ENCODE measurements at places on chromosomes 13 and 19.

GRCh38 chr13:26872525-26873385, 112.2 kb upstream of the GPR12 start:
- H3K36me3 ChIP-seq, result no peaks in the 10 kb centered on the region
- peak; percentile 54 for DNase-seq
- no peak overlapping the region for H3K4me3 ChIP-seq
- H3K27me3 ChIP-seq, result peaks cover 6% of the 10 kb centered on the region

- H3K36me3 ChIP-seq, result no peaks in the 10 kb centered on the region
- H3K4me3 ChIP-seq, result no peak overlapping the region
- no peak for DNase-seq
- H3K27ac ChIP-seq, result no peak overlapping the region
These were observed 534.5 kb downstream of the KLF5 start for GRCh38 chr13:73593199-73593765.

GRCh38 chr13:50758796-50759195, 84.7 kb downstream of the DLEU7 start:
- no peak overlapping the region for H3K27ac ChIP-seq
- H3K36me3 ChIP-seq, result no peaks in the 10 kb centered on the region
- no peaks in the 10 kb centered on the region for H3K4me1 ChIP-seq
- DNase-seq, result no peak
- H3K27me3 ChIP-seq, result peaks cover 4% of the 10 kb centered on the region

DNA sequence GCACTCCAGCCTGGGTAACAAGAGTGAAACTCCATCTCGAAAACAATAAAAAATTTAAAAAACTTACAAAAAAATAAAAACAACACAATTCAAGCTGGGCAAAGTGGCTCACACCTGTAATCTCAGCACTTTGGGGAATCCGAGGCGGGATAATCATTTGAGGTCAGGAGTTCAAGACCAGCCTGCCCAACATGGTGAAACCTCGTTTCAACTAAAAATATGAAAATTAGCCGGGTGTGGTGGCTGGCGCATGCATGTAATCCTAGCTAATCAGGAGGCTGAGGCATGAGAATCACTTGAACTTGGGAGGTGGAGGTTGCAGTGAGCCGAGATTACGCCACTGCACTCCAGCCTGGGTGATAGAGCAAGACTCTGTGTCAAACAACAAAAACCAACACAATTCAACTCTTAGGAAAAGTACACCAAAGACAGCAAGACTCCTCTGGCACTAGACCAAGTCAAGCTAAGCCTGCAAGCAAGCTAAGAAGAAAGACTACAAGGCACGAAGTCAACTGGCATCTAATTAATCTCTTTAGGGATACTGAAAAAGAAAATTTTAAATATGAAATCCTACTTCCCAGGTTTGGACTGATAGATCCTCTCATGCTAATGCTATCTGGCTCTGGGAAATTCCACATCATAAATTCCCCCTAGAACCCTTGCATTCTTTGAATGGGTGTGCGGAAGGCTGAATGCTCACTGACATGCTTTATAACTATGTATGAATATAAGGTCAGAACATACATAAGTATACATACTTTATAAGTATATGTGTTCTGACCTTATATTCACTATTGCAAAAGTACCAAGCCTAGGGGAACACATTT, 7.9 kb downstream of the PBX4 start:
- H3K36me3 ChIP-seq, result no peaks in the 10 kb centered on the region
- no peak overlapping the region for H3K4me3 ChIP-seq
- peaks cover 8% of the 10 kb centered on the region for H3K4me1 ChIP-seq
- H3K27me3 ChIP-seq, result peaks cover 9% of the 10 kb centered on the region
- no peak overlapping the region for H3K27ac ChIP-seq
- no peak for DNase-seq

- H3K36me3 ChIP-seq, result peaks cover 12% of the 10 kb centered on the region
- peaks cover 36% of the 10 kb centered on the region for H3K4me1 ChIP-seq
- no peak for DNase-seq
- H3K4me3 ChIP-seq, result no peak overlapping the region
- H3K27me3 ChIP-seq, result peaks cover 3% of the 10 kb centered on the region
- H3K27ac ChIP-seq, result no peak overlapping the region
These were observed 9.3 kb downstream of the CALM3 start for GRCh38 chr19:46610413-46610775.

DNA sequence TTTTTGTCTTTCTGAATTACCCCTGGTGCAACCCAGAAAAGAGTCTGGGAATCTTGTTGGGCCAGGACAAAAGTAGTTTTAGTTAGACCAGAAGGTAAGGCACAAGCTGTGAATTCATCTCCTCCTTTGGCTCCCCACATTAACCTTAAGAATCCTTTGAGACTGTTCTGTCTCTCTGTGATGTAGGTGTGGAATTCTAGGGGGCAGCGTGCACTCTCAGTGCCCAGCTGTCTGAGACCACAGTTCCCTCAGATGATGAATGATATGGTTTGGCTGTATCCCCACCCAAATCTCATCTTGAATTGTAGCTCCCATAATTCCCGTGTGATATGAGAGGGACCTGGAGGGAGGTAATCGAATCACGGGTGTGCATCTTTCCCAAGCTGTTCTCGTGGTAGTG, 43.9 kb downstream of the ZNF506 start:
- peak overlapping the region; percentile 95 for H3K27ac ChIP-seq
- H3K36me3 ChIP-seq, result no peaks in the 10 kb centered on the region
- H3K27me3 ChIP-seq, result no peaks in the 10 kb centered on the region
- peak overlapping the region; percentile 100 for H3K4me3 ChIP-seq
- DNase-seq, result no peak
- peaks cover 48% of the 10 kb centered on the region for H3K4me1 ChIP-seq

DNA sequence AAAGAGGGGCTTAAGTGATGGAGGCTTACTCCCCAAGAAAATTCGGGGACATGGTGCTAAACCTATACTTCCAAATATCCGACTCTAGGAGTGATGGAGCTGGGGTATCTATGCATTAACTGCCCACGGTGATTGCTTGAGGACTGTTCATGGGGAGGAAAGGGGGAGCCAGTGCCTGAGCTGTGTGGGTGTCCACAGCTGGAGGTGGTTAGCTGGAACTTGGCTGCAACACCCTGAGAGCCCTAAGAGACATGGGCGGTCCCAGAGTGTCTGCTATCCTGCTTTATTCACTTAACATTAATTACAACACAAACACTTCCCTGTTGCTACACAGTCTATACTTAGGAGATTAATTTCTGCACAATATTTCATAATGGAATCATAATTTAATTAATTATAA, 28.1 kb upstream of the POMP start:
- H3K27me3 ChIP-seq, result peaks cover 11% of the 10 kb centered on the region
- DNase-seq, result no peak
- no peaks in the 10 kb centered on the region for H3K4me1 ChIP-seq
- H3K36me3 ChIP-seq, result no peaks in the 10 kb centered on the region

- peaks cover 19% of the 10 kb centered on the region for H3K36me3 ChIP-seq
- H3K4me3 ChIP-seq, result peak overlapping the region; percentile 26
- H3K27me3 ChIP-seq, result peaks cover 2% of the 10 kb centered on the region
- peaks cover 3% of the 10 kb centered on the region for H3K4me1 ChIP-seq
- no peak overlapping the region for H3K27ac ChIP-seq
These were observed 34.4 kb upstream of the ZNF808 start for GRCh38 chr19:52492994-52493470.

DNA sequence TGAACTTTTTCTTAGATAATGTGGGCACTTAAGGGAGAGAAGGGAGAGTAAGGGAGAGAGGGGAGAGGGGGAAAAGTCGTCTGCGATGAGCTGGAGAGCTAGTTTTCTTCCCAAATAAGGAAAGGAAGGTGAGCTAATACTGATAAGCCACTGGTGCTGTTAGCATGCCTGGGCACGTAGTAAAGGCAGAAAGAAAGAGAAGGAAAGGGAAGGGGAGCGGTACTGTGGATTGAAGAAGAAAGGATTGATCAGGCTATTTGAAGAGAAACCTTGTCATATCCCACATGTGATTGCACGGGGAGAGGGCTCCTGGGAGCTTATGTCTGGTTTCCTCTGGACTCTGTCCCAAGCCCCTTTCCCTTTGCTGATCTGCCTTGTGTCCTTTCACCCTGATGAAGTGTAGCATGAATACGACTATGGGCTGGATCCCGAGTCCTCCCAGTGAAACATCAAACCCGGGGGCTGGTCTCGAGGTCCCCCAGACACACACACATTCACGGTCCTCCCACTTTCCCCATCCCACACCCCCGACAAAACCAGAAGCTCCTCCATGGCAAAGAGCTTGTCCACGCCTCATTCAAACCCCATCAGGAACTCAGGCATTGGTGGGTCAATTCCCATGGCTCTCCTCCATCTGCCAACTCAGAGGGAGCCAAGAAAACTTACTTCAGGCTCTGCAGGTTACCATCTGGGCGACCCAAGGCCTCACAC, 30.6 kb downstream of the NLRP13 start:
- no peaks in the 10 kb centered on the region for H3K36me3 ChIP-seq
- H3K4me1 ChIP-seq, result no peaks in the 10 kb centered on the region
- H3K27ac ChIP-seq, result no peak overlapping the region
- peaks cover 12% of the 10 kb centered on the region for H3K27me3 ChIP-seq
- no peak overlapping the region for H3K4me3 ChIP-seq

DNA sequence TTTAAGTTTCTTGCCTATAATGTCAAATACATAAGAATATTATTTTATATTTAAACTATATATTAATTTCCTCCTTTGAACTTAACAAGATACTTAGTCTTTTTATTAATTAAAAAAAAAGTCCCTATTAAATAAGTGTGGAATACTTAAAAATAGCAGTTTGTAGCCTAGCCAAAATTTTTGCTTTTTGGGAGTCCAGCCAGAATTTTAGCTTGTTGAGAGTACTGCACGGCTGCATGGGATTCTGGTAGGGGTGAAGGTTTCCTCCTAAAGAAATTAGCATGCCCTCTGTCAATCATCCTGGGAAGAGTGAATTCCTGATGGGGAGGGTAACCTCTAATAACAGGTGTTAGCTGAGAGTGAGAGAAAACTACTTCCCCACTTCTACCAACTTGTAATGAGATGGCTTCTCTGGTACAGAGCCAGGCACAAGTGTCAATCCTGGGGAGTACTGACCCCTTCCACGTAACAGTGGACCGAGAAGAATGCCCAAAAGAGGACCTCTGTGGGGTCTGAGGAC, 195.7 kb downstream of the SPRY2 start:
- H3K36me3 ChIP-seq, result no peaks in the 10 kb centered on the region
- no peaks in the 10 kb centered on the region for H3K4me1 ChIP-seq
- no peak overlapping the region for H3K27ac ChIP-seq
- DNase-seq, result no peak

DNA sequence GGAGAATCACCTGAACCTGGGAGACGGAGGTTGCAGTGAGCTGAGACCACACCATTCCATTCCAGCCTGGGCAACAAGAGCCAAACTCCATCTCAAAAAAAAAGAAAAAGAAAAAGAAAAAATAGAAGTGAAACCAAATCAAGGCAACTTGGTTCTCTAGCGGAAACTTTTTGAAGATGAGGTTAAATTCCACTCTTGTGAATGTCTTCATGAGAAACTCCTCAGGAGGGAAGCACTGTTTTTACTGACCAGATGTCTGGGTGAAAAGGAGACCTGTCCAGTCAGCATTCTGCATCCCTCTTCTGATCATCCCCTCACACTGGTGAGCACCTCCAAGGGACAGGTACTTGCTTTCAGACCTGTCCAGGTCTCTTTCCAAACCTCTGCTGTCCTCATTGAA, 15.8 kb downstream of the BRD4 start:
- peak overlapping the region; percentile 74 for H3K4me3 ChIP-seq
- H3K4me1 ChIP-seq, result peaks cover 90% of the 10 kb centered on the region
- H3K36me3 ChIP-seq, result no peaks in the 10 kb centered on the region
- peak overlapping the region; percentile 83 for H3K27ac ChIP-seq
- no peaks in the 10 kb centered on the region for H3K27me3 ChIP-seq

GRCh38 chr13:110274687-110275086, 32.3 kb downstream of the COL4A1 start:
- peaks cover 2% of the 10 kb centered on the region for H3K27me3 ChIP-seq
- no peak for DNase-seq
- no peak overlapping the region for H3K27ac ChIP-seq
- H3K4me3 ChIP-seq, result no peak overlapping the region
- no peaks in the 10 kb centered on the region for H3K4me1 ChIP-seq

GRCh38 chr13:38624822-38625221, 62.1 kb upstream of the FREM2 start:
- H3K36me3 ChIP-seq, result no peaks in the 10 kb centered on the region
- no peaks in the 10 kb centered on the region for H3K4me1 ChIP-seq
- H3K27me3 ChIP-seq, result peaks cover 2% of the 10 kb centered on the region
- DNase-seq, result no peak

DNA sequence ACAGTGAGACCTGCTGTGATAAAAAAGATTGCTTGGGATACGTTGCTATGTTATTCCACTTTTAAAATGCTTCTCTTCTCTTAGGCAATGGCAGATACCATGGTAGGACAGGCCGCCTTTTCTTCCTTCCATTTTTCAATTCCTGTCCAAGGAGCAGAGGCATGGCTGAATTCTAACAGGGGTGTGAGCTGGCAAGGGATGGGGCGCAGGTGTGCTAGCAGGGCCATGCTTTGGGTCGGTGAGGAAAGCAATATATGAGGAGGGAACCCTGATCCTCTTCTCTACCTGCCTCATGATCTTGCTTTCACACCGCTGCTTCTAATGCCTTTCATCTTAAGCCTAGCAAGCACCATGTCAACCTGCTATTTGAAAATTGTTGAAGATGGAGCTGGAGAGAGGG, 225.0 kb downstream of the KATNAL1 start:
- H3K4me1 ChIP-seq, result no peaks in the 10 kb centered on the region
- H3K36me3 ChIP-seq, result peaks cover 6% of the 10 kb centered on the region
- no peaks in the 10 kb centered on the region for H3K27me3 ChIP-seq
- no peak for DNase-seq
- H3K27ac ChIP-seq, result no peak overlapping the region
- H3K4me3 ChIP-seq, result no peak overlapping the region

DNA sequence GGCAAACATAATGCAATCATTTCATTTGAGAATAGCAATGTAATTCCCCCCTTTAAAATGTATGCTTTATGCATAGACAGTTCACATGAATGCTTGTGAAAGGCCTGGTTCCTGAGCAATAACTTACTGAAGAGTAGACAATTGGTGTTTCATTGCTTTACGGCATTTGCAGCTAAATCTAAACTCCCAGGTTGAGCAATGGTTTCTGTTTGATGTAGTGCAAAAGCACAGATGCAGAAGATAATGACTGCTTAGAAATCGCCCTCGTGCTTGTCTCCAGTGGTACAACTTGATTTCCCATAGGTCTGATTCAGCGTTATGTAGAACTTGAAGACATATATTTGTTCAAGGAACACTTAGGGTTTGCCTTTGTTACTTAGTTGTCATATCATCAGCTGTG, 1018.3 kb downstream of the DIAPH3 start:
- H3K4me1 ChIP-seq, result no peaks in the 10 kb centered on the region
- no peak for DNase-seq
- no peaks in the 10 kb centered on the region for H3K27me3 ChIP-seq
- no peak overlapping the region for H3K27ac ChIP-seq
- H3K4me3 ChIP-seq, result no peak overlapping the region
- no peaks in the 10 kb centered on the region for H3K36me3 ChIP-seq

GRCh38 chr13:31556376-31556775, 182.9 kb upstream of the RXFP2 start:
- no peaks in the 10 kb centered on the region for H3K36me3 ChIP-seq
- no peak overlapping the region for H3K27ac ChIP-seq
- no peak for DNase-seq
- peaks cover 2% of the 10 kb centered on the region for H3K27me3 ChIP-seq

- H3K27me3 ChIP-seq, result no peaks in the 10 kb centered on the region
- no peak overlapping the region for H3K4me3 ChIP-seq
- DNase-seq, result no peak
- H3K4me1 ChIP-seq, result peaks cover 4% of the 10 kb centered on the region
These were observed 32.8 kb downstream of the TMEM161A start for GRCh38 chr19:19105365-19106055.
